ENCODE measurements at places on chromosomes 5 and 9. TPM values are rescaled to one million over a fixed set of nuclear protein-coding genes. Genes with fewer than 3 reads are reported as not detected.
A peak's percentile ranks its signal among the peaks of the same experiment; 100 is the strongest.

- DNase-seq: peak; percentile 55
These were observed 65.9 kb downstream of the DAP start for GRCh38 chr5:10695055-10695649.

Gene HACD4
- total RNA-seq: 0.94 TPM

DNA sequence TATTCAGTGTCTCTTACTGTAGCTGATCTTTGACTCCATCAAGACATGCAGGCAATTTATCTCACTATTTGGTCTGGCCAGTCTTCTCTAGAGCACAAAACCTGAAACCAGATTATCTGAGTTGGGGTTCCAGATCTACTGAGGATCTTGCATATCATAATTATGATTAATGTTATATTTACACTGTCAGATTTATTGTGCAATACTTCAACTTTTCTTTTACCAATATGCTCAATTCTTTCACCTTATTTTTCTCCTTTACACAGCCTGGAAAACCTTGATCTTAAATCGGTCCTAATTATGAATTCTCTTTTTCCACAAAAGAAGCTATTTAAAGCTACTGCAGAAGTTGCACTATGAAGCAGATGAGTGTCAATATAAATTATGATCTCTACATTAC lies 140.1 kb downstream of the ST8SIA4 start:
- no peak for DNase-seq

Gene KIF27
- 17.3 TPM for total RNA-seq

DNA sequence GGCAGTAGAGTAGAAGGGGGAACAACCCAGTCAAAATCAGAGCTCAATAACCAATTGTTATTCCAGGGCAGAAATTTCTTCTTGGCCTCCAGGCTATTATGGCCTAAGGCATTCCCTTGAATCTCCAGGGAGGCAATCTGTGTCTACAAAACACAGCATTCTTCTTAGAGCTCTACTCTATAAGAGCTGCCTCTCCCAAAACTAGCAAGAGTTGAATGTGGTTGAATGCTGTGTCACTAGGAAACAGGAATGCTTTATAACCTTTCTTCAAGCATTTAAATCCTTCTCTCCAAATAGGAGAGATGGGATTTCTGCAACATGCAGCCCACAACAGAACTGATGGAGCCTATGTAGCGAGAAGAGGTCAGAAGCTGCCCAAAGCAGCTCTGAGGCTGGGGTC lies 97.1 kb upstream of the APC start:
- no peak for DNase-seq

Gene SH3RF2
- total RNA-seq: 0.31 TPM

Gene SETX
- 85.3 TPM for total RNA-seq

Gene RFX3
- 71.4 TPM for total RNA-seq

- DNase-seq: no peak
These were observed 99.9 kb upstream of the PITX1 start for GRCh38 chr5:135133698-135134515.

Gene OXCT1
- 63.0 TPM for total RNA-seq

DNA sequence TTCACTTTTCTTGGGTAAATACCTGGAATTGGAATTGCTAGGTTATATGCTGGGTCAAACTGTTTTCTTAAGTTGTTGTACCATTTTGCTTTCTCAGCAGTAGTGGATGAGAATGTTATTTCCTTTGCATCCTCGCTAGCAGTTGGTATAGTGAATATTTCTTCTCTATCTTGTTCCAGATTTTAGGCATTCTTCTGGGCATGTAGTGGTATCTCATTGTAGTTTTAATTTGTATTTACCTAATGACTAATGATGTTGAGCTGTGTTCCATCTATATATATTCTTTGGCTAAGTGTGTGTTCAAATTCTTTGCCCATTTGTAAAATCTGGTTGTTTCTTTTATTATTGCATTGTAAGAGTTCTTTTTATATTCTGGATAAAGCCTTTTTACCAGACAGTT lies 333.3 kb downstream of the MAT2B start:
- DNase-seq: no peak

DNA sequence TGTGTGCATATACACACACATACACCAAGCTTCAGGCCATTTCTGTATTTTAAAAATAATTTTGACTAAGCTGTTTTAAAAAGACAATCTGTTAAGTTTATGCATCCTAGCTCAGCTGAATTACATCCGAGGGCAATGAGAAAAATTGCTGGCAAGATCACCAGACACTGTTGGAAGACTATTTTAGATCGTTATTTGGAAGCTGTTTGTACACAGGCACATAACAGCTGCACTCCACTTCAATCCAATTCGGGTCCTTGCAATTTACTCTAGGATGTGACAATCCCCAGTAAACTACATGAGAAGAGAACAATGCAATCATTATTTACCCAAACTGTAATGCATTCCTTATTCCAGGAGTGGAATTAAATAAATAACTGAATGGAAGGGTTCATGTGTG lies 79.3 kb upstream of the RASA1 start:
- no peak for DNase-seq

DNA sequence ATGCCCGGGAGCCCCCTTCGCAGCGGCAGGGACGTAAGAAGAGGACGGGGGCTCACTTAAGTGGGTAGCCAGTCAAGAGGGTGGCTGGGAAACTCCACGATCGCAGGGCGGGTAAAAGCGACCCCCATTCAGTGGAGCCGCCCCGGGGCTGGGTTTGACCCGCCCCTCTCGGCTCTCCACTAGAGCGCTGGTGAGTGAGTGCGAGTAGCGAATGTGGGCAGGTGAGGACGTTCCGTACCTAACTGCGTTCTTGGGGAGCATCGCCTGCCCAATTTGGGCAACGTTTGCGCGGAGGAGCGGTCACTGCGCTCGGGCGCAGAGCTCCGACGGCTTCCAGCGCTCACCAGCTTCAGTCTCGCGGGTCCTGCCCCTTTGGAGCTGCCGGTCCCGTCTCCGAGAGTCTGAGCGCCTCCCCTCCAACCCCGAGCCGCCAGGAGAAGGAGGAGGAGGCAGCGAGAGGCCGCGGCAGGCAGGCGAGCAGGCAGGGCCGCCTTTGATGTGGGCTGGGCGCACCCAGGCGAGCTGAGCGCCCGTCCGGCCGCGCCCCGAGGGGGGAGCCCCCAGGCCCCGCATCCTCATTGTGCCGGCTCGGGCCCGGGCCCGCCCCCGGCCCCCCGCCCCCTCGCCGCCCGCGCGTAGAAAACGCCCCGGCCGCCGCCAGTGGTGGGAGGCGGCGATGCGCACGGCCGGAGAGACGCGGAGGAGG lies at the start of gene FGF18:
TSS of gene FGF18 (plus strand) at position 666 of the 706 bp plus-strand sequence. CDS start 553 bp downstream, outside the sequence.
- DNase-seq: no peak

DNA sequence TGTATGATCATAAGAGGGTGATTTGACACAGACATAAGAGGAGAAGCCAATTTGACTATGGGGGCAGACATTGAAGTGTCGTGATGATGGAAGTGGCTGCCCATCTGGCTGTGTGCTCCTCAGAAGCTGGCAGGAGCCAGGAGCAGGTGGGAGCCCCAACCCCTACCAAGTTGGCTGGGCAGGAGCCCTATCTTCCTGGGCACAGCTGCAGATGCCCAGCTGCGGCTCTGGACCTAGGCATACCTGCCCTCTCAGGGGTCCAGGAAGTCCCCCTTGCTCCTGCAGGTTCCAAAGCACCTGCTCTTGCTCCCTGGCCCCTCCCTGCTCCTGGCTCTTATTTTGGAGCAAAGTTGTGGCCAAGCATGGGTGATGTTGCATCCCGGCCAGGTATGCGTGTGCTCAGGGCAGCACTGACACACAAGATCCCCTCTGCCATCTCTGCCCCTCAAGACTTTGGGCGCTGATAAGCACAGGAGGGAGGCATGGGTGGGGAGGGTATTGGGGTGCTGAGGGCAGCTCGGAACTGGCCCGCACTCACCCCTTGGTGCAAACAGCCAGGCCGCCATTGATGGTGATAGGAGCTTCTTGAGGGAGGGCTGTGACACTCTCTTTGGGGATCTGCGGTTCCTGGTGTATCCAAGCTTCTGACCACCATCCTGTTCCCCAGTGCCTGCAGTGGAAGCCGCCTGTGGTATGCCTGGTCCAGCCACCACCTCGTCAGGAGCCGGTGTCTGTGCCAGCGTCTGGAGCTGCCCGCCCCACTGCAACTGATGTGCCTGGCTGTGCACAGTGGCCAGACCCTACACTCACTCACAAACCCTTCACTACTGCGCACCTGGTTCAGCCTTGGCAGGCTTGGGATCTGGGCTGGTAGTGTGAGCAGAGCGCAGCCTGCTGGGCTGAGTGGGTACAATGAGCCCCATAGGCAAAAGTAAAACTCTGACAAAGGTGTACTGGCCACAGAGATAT lies 230.9 kb downstream of the CDH9 start:
- no peak for DNase-seq

Gene C7
- 8.1 TPM for total RNA-seq

DNA sequence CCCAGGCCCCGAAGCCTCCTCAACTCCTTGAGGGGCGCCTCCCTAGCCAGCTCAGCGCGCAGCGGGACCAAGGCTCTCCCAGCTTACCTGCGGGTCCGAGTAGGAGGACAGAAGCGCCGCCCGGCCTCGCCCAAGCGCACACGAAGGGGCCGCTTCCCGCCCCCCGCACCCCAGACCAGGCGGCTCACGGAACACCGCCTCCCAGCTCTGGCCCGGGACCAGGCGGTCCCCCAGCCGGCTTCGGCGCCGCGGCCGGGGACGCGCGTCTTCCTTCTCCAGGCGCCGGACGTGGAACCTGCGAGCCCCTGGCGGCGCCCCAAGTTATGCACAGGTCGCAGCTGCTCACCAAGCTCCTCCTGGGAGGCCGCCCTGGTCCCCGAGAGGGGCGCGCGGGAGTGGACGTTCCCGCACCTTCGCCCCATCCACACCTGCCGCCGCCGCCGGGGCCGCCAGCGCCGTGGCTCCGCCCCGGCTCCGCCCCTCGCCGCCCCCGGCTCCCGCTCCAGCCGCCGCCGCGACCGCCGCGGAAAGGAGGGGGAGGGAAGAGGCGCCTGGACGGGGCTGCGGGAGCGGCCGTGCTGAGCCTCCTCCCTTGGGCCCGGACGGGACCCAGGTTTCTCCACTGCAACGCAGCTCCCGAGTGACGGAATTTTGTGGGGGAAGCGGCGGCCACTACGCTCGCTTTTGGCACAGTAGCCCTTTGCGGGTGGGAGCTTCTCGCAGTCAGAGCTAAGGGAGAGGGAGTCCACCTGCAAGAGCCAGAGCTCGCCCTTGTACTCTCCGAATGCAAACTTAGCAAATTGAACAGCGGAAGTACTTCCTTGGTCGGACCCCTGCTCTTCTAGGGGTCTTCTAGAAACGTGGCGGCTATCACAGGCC lies 77.5 kb upstream of the IFNE start:
- DNase-seq: no peak

- no peak for DNase-seq
These were observed 49.0 kb downstream of the SLC44A1 start for GRCh38 chr9:105293408-105293807.

Gene OSMR
- total RNA-seq: 2.0 TPM

DNA sequence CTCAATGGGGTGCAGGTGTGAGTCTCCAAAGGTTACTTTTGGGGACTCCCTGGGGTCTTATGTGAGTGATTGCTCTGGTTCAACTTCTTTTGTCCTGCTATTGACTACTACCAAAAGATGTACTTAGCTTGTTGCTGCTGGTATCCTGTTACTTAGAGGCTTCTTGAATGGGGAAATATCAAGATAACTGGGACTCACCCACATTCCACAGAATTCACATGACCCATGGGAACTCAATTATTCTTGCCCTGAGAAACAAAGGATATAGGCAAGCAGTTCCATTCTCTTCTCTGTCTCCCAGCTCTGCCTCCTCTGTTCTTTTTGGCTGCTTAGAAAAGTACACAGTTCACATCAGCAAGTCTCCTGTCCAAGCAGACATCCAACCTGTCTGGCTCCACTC lies 105.9 kb downstream of the UNC13B start:
- DNase-seq: no peak

GRCh38 chr9:113368982-113369854 lies 7.6 kb downstream of the HDHD3 start:
- no peak for DNase-seq

DNA sequence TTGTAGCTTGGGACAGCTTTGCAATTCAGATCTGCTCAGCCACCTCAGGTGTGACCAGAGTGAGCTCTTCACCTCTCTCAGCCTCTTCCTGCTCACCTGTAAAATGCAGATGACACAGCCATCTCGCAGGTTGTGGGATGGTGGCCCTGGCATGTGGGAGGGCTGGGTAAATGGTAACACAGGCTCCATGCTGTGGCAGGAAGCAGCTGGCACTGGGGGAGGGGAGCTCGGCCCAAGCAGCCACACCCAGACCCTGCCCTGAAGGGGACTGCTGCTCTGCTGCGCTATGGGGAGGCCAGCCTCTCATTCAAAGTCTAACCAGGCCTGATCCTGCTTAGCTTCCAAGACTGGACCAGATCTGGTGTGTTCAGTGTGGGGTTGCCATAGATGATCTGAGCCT lies 24.1 kb downstream of the PHF2 start:
- no peak for DNase-seq

GRCh38 chr5:159412284-159413046 lies 82.2 kb upstream of the IL12B start:
- DNase-seq: no peak

- DNase-seq: no peak
These were observed 260.4 kb downstream of the GABRB2 start for GRCh38 chr5:161286066-161286655.

Gene AHRR
- 1.4 TPM for total RNA-seq

Gene RAD1
- 48.4 TPM for total RNA-seq

- DNase-seq: peak; percentile 82
These were observed 30.8 kb downstream of the TJP2 start for GRCh38 chr9:69204849-69205248.

DNA sequence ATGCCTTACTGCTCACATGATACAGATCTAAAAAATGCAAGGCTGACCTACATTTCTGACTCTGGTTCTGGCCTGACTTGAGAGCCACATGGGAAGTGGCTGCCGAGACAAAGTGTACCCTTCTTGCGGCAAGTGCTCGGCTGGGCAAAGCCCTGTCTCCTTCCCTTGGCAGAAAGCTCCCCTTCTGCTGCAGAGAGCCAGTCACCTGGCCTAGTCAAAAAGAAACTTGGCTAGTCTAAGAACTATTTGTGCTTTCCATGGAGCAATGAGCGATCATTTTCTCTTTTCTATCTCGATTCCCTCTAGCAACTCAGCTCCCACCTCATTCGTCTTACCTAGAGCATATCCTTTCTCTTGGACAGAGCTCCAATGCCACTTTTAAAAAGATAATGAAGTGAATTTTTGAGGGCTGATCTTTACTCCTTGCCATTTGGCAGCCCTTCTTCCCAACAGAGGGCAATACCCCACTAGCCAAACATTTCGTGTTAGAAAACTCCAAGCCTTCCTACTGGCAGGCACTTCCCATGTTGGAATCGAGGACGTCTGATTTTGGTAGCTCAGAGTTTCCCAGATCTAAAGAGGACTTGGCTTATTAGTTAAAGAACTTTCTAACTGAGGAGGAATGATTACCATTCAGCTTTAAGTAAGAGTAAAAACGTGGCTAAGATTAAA lies 108.1 kb upstream of the PRRC1 start:
- DNase-seq: peak; percentile 29
